ENCODE measurements at places on chromosomes 11 and 22.

DNA sequence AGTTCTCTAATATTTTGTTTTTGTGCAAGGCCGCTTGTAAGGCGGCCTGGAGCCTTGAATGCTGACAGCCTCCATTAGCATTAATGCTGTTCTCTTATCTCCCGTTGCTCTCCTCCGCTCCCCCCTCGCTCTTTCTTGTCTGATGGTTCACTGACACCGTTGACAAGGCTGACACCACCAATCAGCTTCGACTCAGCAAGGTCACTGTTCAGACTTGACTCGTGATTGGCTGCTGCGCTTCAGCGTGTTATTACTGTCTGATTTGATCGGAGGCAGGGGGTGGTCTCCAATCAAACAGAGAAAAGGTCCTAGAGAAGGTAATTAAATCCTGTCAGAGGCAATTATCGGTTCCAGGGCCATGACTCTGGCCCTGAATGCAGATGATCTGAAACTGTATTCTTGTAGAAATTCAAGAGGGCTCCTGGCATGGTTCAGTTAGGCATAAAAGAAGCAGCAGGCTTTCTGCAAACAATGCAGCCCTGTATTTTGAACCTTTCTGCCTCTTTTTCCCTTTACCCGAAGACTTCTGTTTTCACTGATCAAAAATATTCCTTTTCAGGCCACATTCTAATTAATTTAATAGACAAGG, 49.3 kb upstream of the MPPED2 start:
- no peak for DNase-seq

- DNase-seq = no peak
Observed at GRCh38 chr11:74520316-74520715, 26.8 kb upstream of the LIPT2 start.

GRCh38 chr11:82906236-82906635, 4.7 kb downstream of the DDIAS start:
- no peak for DNase-seq

- no peak for DNase-seq
Observed at GRCh38 chr11:1202776-1203504, 19.9 kb upstream of the MUC5B start.

All from esophagus squamous epithelium (tissue), 5 donors.